Central memory CD8-positive, alpha-beta T cell (primary cell): ENCODE measurements at places on chromosomes 4 and X.

DNA sequence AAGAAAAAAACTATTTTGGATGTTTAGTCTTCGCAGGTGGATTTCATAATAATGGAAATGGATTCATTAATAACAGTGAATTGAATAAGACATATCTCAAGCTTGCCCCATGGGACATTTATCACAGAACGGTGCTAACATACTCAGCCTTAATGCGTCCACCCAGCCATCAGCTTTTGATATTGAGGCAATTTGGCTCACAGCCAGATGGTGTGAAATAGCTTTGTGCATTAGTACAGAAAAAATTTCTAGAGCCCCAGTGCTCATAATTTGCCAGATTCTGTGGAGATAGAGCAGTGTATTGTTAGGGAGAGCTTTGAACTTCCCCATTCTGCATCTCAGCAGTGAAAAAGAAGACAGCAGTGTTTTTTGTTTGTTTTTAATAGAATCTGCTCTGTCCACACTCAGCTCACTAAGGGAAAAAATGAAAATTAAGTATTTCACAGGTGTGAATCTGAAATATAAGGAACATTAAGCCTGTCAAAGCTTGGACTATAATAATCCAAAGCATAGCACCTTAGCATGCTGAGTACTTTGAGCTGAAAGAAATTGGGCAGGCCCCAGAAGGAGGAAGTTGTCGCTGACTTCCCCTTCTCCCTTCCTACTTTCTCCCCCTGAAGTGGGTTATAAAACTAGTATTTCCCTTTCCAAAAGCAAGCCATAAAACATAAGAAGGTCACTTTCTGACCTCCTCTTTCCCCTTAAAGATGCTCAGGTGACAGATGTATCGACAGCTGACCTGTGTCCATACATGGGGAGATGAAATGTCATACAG lies 295.8 kb downstream of the MAGEB5 start:
- DNase-seq: no peak

DNA sequence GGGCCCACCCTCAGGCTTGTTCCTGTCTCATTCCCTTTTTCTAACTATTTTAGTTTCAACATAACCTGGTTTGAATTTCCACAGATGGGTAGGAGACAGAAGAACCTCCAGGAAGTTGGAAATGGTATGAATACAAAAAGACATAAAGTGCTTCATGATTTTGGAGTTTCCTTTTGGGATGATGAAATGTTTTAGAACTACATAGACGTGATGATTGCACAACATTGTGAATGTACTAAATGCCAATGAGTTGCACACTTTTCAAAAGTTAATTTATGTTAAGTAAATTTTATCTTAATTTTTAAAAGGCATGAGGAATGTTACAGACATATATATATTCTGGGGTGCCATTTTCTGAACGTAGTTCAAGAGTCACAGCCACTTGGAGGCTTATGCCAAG lies 41.1 kb upstream of the IBSP start:
- no peak for DNase-seq

DNA sequence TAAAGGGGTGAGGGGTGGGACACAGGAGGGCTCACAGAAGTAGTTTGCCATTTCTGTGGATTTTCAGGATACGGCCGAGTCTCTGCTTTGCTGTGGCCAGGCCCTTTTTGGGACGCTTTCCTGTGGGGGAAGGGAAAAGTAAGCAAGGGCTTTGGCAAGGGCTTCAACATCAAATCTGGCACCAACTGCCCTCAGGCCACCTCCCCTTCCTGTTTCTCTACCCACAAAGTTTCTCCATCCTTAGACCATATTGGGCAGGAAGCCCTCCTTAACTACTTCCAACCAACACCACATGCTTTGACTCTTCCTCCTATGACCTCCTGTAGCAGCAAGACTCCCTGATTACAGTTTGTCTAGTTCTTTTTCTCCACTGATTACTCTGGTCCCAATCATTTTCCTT lies 105.1 kb downstream of the PHF8 start:
- no peak for DNase-seq

DNA sequence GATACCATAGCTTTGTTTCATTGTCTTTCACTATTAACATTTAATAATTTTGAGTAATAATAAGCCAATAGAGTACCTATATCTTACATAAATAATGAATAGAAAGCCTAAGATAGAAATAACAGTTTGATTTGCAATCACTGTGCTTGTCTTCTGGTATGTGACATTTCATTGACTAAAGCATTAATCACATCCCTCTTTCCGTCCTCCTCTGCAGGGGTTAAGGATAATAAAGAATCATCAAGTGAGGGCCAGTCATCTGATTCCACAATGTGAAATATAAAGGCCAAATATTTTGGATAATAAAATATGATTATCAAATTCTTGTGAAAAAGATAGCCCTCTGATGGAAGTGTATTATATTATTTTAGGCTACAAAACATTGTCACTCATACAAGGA lies 2073.4 kb downstream of the ARAP2 start:
- no peak for DNase-seq

DNA sequence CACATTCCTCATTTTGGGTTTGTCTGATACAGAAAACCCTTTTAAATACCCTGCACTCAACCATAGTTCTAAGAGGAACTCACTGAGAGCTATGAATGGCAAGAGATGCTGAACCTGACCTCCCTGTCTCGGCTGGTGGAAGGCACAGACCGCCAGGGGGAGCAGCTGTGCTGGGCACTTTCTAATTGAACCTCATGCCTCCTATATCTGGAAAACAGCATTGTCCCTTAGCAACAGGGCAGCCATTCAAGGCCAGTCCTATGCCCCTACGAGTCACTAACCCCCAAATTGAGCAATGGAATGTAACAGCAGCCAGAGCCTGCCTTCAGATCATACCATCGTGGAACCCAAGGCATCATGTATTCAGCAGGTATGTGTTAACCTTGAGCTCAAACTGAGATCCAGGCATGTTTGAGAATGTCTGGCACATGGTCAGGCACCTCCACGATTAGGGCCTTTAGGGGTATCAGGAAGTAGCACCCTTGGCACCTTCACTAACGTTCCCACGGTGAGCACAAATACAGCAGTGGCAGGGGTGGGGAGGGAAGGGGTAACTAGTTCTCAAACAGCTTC lies 5.1 kb downstream of the USP27X start:
- DNase-seq: peak; percentile 21

DNA sequence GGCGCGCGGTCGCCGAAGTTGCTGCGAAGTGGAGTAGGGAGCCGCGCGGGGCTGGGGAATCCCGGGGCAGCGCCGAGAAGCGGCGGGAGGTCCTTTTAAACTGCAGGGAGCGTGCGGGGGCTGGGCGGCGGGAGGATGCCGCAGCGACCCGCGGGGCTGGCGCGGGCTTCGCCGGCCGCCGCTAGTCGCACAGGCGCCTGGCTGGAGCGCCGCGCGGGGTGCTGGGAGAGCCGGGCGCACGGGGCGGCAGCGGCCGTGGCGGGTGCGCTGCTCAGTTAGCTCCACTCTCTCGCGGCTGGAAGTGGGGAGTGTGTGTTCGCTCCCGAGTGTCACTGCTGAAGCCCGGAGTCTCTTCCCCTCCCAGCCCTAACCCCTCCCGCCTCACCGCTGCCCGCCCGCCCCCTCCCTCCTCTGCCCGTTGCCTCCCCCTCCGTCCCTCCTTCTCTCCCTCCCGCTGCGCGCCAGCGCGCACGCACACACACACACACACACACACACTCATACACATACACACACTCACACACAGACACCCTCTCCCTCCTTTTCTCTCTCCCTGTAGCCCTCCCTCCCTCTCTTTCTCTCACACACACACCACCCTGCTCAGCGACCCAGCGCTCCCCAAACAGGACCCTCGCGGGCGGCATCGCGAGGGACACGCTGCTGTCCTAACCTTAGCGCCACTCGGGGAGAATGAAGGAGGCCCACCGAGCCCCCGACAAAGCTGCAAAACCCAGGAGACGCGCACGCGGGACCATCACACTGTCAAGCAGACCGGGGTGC lies at the start of gene NDNF:
Gene NDNF, minus strand, starts transcription at position 312 of the 780 bp plus-strand sequence. CDS start 26,698 bp downstream, outside the sequence.
- DNase-seq: no peak

- DNase-seq: no peak
Measured at GRCh38 chr4:48028696-48029095, 12.1 kb downstream of the NIPAL1 start.

- DNase-seq: no peak
Measured at GRCh38 chr4:149166365-149166764, 649.3 kb downstream of the IQCM start.

DNA sequence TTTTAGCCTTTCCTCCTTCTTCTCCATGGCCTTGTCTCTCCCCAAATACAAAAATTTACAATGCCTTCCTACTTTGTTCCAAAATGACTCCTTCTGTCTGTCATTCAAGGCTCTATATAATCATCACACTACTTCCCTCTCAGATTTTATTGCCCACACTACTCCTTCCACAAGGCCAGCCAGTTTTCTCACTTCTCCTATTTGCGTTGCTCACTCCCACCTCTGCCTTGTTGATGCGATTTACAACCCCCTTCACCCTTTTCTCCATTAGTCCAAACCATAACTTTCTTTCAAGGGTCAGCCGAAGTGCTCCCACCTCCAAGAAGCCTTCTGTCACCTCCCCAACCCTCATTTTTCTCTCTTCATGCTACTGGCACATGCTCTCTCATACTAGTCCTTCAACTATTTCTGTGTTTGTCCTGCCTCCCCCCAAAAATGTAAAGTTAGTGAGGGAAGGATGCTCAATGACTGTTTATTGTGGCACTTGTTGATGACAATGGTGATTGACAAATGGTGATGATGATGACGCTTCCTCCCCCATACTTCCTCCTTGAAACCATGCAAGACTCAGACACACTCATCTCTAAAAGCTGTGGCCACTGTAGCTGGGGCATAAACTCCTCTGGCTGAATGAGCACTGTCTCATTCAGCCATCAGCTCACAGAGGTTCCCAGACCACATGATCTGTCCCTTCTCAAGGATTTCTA lies 2.7 kb upstream of the XKRX start:
- DNase-seq: no peak

DNA sequence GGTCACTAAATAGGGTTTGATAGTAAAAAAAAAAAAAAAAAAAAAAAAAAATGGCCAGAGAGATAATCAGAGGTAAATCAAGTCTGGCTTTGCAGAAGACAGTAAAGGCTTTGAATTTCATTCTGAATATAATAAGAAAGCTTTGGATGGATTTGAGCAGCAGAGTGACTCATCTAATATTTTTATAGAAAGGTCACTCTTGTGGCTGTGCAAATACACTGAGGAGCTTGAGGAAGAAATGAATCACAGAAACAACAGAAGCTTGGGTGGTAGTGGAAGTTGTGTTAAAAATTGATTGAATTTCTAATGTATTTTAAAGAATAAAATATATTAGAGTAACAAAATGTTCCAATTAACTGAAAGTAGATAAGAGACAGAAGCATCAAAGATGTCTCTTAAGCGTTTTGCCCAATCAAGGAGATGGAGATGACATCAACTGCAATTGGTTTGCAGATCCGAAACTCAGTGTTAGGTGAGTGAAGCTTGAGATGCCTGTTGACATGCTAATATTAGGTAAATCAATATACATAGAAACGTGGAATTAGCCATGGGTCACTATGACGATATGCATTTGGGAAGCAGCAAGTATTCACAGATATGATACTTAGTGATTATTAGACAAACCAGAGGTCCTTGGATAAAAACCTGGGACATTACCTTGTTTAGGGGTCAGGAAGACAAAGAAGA lies 280.5 kb downstream of the GPM6A start:
- no peak for DNase-seq

GRCh38 chrX:11908371-11908770 lies 150.3 kb downstream of the MSL3 start:
- DNase-seq: no peak

DNA sequence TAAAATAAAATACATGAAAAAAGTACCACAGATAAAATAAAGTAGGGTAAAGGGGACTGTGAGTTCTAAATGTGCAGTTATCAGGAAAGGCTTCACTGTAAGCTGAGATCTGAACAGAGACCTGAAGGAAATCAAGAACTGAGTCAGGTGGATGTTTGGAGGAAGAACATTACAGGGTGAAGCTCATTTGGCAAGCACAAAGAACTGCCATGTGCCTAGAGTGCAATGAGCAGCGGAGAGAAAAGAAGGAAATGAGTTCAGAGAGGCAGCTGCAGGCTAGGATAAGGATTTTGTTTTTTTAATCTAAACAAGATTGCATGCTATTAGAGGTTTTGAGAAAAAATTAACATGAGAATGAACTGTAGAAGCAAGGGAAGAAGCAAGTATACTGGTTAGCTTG lies 373.1 kb downstream of the STPG2 start:
- DNase-seq: no peak

DNA sequence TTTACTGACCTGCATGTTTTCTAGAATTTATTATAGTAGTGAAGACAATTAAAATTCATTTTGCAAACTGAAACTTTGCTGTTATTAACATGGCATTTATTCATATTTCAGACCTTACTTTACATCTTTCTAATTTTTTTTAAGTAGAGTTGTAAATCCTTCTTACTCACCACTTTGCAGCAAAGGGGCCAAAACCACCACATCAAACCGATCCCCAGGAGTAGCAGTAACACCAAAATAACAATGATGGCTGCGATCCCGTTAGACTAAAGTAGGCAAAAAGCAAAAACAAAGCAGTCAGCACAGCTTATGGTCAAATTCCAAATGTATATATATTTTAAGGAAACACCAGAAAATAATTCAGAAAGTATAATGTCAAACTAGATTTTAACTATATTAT lies 64.7 kb downstream of the ANTXR2 start:
- no peak for DNase-seq

- DNase-seq: no peak
Measured at GRCh38 chrX:151402719-151403390, 5.8 kb downstream of the VMA21 start.

DNA sequence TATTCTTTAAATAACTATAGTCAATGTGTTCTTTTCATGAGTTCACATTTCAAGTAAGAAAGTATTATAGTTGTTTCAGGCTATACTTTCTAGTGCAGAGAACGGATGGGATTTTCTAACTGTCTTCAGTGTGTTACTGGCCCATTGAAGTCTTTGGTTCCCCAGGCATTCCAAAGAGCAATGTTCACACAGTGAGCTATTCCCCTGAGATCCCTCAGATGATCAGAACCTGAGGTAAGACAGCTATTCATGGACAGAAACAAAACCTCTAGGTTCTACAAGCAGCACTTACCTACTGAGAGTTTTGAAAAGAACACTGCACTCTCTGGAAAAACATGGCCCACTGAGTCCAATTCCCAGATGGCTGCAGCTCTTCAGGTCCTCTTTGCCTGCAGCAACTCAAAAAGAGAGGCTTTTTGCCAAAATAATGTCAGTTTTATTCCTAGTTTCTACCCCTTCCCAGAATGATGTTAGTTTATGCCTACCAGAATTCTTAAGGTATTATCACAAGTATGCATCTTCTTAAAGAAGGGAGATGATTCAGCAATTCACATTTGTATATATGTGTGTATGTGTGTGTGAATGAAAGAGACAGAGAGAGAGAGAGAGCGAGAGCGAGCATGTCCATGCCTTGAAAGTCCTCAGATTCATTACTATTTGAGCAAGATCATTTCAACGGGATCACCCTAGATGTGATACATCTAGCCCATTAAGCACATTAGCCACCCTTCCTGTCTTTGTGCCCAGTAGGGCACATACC lies 146.1 kb downstream of the PDHA2 start:
- no peak for DNase-seq

DNA sequence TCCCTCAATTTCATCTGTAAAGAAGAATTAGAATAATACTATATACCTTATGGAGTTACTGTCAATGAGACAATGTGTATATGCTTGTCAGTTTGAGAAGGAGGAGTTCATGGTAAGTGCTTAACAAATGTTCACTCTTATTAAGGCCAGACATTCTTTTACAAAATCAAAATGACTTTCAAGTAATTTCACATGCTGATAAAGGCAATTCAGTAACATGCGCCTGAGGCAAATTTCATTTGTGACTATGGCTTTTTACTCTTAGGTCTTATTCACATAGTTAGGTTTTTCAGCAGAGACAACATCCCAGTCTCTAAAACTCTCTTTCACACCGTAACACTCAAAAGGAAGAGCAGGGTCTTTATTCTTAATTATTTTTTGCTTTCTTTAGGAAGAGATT lies 174.4 kb downstream of the CAMK2D start:
- DNase-seq: no peak
